ENCODE measurements at places on chromosomes 3 and 15.

DNA sequence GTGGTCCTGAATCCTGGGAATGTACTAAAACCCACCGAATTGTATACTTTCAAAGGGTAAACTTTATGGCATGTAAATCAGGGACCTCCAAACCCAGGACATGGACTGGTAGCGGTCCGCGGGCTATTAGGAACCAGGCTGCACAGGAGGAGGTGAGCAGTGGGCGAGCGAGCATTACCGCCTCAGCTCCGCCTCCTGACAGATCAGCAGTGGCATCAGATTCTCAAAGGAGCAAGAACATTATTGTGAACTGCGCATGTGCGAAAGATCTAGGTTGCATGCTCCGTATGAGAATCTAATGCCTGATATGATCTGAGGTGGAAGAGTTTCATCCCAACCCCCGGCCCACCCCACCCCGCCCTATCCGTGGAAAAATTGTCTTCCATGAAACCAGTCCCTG, 22.2 kb downstream of the HEG1 start:
- no peak for DNase-seq

DNA sequence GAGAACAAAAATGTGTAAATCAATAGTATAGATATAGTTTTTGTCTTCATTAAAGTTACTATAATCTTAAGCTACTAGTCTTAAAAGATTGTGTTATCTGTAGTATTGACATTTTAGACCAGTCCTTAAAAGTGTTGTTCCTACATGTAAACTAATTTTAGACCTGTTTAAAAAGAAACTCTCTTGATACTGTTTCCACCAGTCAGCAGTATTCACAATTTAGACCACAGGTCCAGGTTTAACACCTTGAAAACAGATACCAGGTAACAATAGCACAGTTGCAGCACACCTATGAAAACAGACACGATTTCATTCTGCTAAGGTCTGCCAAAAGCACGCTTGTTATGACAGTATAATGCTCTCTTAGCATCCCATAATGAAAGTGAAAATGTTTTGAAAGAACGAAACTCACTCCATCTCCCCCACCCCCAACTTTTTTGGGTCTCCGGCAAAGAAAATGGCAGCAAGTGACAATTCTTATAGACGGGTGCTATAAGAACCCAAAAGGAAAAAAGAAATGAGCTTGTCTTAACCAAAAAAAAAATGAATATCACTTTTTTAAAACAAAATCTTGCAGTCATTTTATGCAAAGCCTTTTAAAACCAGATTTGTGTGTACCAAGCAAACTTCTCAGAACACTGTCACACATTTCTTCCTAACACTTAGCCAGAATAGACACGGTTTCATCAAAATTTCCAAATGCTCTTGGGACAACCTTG, 1.6 kb downstream of the EIF4E3 start:
- peak; percentile 32 for DNase-seq

- no peak for DNase-seq
Observed at GRCh38 chr15:45304711-45305110, 52.7 kb downstream of the SLC28A2 start.

GRCh38 chr3:193605876-193606275, 12.9 kb downstream of the OPA1 start:
- DNase-seq: peak; percentile 64

DNA sequence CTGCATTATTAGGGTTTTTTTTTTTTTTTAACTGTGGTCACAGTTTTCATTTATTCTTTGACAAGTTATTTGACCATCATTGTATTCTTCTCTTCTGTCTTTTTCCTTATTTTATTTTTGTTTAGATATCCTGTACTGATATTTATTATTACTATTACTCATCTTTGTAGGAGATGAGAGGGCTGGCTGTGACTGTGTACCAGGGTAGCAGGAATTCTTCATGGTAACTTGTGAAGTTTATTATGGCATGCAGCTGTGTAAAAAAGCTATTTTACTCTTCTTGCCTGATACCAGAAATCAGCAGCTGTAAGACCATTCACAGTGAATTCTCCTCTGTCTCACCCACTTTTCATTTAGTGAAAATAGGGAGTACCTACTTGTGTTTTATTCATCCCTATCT, 44.5 kb downstream of the ATP6V1A start:
- DNase-seq: no peak

DNA sequence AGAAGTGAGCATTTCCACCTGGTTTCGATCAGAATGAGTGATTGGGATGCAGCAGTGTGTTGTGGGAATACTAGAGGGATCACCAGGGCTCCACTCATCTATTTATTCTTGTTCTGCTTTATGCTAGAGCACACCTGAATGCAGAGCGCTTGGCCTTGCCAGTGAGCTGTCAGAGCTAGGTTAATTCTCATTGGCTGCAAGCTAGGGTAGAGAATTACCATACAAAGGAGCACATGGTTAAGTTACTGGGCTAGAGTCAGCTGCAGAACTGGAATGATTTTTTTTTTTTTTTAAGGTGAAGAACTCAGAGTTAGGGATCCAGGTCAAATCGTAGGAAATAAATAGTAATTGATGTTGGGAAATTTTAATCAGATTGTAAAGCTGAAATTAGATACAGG, 8.8 kb downstream of the EIF2AK4 start:
- no peak for DNase-seq

GRCh38 chr3:195579281-195579680, 4.5 kb downstream of the APOD start:
- DNase-seq: no peak

GRCh38 chr15:73244333-73244732, 124.4 kb downstream of the HCN4 start:
- DNase-seq: peak; percentile 5

DNA sequence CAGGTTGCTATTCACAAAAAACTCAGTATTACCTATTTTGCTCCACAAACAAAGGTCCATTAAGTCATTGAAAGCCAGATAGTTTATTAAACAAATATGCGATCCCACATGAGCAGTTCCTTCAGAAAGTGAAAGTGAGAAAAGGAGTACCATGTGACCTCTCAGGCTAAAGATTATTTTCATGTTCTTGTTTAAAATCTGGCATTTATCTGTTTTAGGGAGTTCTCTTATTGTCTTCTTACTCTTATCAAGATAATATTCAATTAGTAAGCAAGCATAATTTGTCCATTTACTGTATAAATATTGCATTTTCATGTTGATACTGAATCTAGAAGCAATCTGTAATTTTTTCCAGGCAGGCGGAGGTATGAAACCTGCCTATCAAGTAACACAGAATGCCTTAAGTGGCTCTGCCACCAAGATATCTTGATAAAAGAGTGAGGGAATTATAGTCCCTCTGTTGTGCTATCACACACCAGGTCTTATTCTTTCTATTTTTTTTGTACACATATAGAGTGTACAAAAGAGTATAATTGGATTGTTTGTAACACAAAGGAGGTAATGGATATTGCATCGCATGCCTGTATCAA, 20.1 kb upstream of the PLSCR5 start:
- DNase-seq: no peak

DNA sequence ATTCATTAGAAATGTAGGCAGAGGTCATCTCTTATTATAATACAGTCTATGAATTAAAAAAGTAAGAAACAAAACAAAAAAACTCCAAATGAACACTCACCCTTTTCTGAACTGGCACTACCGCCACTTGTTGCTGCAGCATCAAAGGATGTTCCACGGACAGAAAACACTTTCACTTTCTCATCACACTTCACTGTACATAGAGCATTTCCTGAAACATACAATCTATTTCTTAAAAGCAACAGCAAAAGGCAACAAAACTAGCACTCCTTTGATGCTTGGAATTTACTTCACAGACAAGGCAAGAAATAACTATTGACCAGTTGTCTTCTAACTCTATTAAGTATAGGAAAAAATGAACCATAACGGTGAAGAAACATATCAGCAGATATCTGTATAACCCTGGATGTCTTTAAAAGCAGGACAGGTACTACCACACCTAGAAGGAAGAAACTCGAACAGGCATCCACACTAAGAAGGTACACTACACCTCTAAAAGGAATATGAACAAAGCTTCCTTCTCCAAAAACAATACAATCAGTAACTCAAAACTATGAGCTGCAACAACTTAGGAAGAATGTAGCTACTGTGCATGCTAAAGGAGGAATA, 24.9 kb downstream of the ETFA start:
- DNase-seq: peak; percentile 51

DNA sequence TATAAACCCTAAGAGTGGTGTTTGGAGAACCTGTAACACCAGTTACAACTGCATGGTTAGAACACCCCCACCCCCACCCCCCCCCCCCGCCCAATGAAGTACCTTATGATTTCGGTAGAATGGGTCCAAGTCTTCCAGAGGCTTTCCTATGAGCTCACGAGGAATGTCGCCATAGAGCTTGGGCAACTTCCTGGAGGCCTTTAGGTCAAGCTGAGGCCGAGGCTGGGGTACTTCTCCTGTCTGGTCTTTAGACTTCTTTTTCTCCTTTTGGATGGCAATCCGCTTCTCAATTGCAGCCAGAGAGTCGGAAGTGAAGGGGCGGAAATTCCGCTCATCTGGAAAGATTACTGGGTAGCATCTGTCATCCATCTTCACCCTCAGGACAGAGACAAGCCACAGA, 101.8 kb downstream of the SCN11A start:
- no peak for DNase-seq

DNA sequence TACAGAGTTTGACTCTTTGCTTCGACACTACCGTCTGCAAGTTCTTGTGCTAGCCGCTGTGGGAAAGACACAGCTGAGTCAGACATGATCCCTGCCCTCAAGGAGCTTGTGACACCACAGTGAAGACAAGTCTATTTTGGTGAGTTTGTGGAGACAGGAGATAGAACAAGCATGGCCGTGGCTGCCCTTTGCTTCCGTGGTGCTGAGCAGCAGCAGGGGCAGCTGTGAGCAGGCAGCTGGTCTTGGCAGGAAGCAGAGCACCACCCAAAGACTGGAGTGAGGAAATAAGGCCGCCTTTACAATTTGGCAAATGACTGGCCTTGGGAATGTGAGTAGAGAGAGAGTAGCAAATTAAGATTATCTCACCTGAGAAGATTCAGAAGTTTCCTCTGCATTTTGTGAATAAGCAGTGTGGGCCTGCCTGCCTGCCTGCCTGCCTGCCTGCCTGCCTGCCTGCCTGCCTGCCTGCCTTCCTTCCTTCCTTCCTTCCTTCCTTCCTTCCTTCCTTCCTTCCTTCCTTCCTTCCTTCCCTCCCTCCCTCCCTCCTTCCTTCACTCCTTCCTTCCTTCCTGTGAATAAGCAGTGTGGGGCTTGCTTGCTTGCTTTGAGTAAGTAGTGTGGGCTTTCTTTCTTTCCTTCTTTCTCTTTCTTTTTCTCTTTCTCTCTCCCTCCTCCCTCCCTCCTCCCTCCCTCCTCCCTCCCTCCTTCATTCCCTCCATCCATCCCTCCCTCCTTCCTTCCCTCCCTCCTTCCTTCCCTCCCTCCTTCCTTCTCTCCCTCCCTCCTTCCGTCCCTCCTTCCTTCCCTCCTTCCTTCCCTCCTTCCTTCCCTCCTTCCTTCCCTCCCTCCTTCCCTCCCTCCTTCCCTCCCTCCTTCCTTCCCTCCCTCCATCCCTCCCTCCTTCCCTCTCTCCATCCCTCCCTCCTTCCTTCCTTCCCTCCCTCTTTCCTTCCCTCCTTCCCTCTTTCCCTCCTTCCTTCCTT, 1.6 kb upstream of the GCNT3 start:
- DNase-seq: no peak

DNA sequence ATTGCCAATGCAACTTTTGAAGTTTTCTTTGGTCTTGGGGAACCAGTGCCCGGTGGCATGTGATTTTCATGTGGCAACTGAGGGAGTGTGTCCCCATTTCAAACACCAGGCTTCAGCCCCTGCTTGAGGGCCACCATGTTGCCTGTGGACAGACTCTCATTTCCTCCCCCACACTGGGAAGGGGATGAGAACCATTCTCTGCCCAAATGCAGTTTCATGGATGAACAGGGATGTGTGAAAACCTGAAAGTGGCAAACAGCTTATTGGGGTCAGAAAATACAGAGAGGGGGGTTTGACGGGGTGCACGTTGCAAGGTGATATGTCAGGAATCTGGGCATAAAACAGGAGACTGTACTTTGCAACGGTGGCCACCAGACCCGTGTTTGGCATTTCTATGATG, 6.3 kb downstream of the FAM107A start:
- no peak for DNase-seq

DNA sequence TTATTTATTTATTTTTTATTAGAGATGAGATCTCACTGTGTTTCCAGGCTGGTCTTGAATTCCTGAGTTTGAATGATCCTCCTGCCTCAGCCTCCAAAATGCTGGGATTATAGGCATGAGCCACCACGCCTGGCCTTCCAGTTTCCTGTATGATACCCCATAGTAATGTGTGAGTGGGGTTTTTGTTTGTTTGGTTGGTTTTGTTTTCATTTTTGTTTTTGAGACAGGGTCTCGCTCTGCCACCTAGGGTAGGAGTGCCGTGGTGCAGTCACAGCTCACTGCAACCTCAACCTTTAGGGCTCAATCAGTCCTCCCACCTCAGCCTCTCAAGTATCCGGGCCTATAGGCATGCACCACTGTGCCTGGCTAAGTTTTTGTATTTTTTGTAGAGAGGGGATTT, 30.9 kb downstream of the GOLM2 start:
- no peak for DNase-seq

- DNase-seq: no peak
Observed at GRCh38 chr3:23826382-23827064, 20.8 kb downstream of the UBE2E1 start.

DNA sequence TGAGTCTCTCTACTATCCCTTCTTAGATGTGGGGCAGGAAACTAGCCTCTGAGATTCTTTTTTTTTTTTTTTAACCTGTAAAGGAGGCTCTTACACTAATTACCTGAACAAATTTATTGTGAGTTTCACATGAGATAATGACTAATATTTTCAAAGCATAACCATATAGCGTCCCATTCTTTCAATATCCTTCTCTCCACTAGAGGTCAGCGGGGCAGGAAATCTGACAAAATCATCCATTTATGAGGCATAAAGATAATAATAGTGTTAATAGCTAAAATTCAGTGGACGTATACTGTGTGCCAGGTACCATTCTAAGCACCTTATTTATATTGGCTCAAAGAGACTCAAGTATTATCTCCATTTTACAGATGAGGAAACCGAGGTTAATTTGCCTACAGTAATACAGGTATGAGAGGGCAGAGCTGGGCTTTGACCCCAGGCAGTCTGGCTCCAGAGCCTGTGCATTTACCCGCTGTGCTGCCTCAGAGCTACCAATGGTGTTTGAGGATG, 16.3 kb upstream of the SMAD6 start:
- DNase-seq: no peak

DNA sequence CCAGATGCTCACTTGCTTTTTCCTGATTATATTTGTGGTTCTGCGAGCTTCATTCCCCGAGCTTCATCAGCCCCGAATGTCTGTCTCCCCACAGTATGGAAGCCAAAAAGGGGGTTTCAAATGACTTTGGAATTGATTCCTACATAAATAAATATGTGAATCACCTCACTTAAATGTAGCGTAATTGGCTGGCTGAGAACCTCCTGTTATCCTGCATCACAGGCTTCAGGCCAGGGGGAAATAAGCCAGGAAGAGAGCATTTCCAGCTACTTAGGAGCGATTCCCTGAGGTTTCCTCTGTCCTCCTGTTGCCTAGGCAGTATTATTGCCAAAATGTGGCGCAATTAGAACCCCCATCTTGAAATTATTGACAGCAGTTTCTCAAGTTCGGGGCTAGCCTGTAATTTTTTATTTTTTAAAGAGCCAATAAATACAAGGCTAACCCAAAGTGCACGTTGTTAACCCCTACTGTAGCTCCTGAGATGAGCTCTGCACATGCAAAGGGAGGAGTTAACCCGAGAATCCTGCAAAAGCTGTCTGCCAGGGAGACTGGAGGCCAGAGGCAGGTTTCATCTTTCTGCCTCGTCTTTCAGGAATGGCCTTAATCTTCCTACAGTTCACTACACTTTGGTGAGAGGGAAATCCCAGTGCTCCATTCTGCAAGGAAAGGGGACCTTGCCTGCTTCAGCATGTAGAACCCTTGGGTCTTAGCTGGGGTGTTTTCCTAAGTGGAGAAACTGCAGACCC, 148.2 kb downstream of the ADAMTS9 start:
- DNase-seq: no peak

GRCh38 chr15:75827691-75828090, 15.6 kb upstream of the UBE2Q2 start:
- DNase-seq: no peak

All from DND-41 (cell line).